Stimulated activated CD4-positive, alpha-beta T cell treated with anti-CD3 and anti-CD28 coated beads, Interleukin-12 subunit alpha, Interleukin-12 subunit beta, amount 100 ng/mL, for 24 hours (primary cell): ENCODE measurements at places on chromosomes 13 and 19.

- DNase-seq = no peak
Observed at GRCh38 chr13:66875264-66875663, 354.9 kb downstream of the PCDH9 start.

DNA sequence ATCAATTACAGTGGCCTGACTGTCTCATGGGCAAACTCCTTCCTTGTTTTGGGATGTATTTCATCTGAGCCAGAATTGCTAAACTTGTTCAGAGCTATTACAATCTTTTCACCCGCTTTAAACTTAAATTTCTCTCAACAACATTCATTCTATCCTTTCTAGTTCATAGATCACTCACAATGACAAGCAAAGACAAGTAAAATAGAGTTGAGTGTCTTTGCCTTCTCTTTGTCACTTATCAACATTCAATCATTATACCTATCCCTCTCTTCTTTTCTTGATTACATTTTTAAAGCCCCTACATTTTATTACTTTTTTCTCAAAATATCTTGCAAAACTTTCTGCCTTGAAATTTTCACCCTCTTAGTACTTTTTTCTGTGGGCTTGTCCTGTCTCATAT is 1113.1 kb downstream of the PCDH17 start:
- no peak for DNase-seq

GRCh38 chr13:39415008-39415802 is 187.8 kb downstream of the LHFPL6 start:
- DNase-seq = no peak

DNA sequence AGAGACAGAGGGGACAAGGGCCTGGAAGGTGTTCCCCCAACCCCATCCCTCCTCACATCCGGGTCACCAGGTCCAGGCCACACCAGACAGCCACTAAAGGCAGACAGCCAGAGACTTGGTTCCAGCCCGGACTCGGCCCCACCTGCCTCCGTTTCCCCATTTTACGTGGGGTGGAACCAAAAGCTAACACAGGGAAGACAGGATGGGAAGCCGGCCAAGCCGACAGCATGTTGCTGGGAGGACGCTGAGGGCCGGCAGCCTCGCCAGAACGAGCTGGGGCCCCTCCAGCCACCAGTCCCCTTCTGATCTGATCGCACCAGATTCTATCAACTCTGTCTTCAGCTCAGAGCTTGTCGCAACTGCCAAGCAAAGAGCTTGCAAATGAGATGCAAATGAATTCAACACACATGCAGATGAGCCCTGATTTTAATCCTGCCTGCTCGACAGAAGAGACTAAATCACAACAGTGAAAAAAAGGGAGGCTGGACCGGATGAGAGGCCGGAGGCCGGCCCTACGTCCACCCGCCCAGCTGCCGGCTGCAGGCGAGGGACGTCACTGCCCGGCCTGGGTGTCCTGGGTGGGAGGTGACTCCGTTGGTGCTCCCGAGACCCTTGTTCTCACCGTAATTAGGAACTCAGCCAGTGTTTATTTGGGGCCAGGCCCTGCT is 17.5 kb upstream of the SHC2 start:
- DNase-seq = no peak

GRCh38 chr19:11570039-11570462 is 7.4 kb downstream of the ACP5 start:
- DNase-seq = no peak
